Activated T-cell treated with anti-CD3 and anti-CD28 coated beads, Interleukin-2, amount 50 U/mL, for 72 hours (primary cell): ENCODE measurements at places on chromosomes 5 and 9. TPM values are rescaled to one million over a fixed set of nuclear protein-coding genes. Genes with fewer than 3 reads are reported as not detected.
A peak's percentile ranks its signal among the peaks of the same experiment; 100 is the strongest.

DNA sequence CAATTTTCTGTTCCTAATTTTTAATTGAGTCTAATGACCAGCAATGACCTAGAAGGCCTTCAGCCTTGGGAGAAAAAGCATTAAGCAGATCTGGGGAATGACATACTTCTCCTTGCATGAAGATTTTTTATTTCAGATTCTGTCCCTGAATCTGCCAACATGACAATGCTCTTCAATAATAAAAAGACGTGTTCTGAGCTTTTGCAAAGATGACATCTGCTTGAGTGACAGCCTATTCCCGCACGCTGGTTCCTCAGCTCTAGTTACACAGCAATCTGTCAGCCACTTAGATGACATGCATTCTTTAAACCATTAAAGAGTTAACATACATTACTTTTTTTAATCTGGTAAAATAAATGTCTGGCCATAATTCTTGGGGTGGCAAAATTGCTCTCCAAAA is 129.3 kb upstream of the CDH6 start:
- no peak overlapping the region for H3K4me3 ChIP-seq
- no peaks in the 10 kb centered on the region for H3K4me1 ChIP-seq
- no peaks in the 10 kb centered on the region for H3K36me3 ChIP-seq
- DNase-seq: no peak
- H3K27ac ChIP-seq: no peak overlapping the region

DNA sequence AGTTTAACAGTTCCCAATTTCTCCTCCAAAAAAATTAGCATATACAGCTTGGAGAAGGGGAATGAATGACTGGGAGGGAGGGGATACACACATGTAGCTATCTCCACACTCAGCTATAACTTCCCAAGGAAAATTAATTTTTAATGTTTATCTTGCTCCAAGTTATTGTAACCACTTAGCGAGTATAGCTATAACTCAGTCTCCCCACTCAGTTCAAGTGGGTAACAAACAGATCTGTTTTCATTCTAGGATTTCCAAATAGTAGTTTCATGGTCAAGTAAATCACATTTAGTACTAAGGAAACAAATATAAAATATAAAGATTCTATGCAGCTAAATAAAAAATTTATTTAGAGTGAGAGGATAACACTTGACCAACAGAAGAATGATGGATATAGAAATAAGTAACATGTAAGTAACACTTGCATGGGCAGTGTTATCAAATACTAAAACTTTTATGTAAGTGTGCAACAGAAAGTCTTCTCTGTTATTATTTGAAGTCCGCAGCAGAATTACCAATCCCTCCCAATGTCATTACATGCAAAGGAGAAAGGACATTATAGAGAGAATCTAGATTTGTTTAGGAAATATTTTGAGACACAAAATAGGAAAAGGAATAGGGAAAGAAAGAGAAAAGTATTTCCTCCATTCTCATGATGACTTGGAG is 10.2 kb upstream of the NFIB start:
- DNase-seq: no peak
- peaks cover 28% of the 10 kb centered on the region for H3K4me1 ChIP-seq
- H3K27me3 ChIP-seq: peaks cover 56% of the 10 kb centered on the region

DNA sequence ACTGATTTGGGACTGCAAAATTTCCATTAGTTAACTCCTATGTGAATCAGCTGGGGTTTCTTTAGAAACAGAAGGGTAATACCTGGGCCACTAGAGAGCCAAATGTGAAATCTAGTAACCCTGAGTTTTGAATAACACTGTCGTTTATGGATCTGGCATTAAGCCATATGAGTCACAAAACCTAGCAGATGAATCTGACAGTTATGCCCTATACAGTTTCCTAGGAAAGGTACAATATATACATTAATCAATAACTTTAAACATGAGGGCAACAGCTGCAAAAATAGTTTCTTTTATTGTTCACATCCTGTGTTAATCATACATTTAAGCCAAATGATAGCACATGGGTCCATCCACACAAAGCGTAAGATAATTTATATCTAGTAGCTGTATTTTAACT is 56.9 kb downstream of the PAM start:
- DNase-seq: no peak
- peaks cover 13% of the 10 kb centered on the region for H3K4me1 ChIP-seq
- H3K4me3 ChIP-seq: no peak overlapping the region
- no peaks in the 10 kb centered on the region for H3K27me3 ChIP-seq
- H3K36me3 ChIP-seq: no peaks in the 10 kb centered on the region

- no peaks in the 10 kb centered on the region for H3K36me3 ChIP-seq
- no peaks in the 10 kb centered on the region for H3K4me1 ChIP-seq
- peaks cover 58% of the 10 kb centered on the region for H3K27me3 ChIP-seq
- H3K4me3 ChIP-seq: no peak overlapping the region
- H3K27ac ChIP-seq: no peak overlapping the region
Observed at GRCh38 chr5:73365301-73365853, 83.2 kb downstream of the FOXD1 start.

- no peak overlapping the region for H3K4me3 ChIP-seq
- H3K27ac ChIP-seq: no peak overlapping the region
- DNase-seq: no peak
- no peaks in the 10 kb centered on the region for H3K4me1 ChIP-seq
- H3K36me3 ChIP-seq: no peaks in the 10 kb centered on the region
Observed at GRCh38 chr5:14185326-14186058, 42.4 kb downstream of the TRIO start.

Gene RASEF
- not detected for total RNA-seq

DNA sequence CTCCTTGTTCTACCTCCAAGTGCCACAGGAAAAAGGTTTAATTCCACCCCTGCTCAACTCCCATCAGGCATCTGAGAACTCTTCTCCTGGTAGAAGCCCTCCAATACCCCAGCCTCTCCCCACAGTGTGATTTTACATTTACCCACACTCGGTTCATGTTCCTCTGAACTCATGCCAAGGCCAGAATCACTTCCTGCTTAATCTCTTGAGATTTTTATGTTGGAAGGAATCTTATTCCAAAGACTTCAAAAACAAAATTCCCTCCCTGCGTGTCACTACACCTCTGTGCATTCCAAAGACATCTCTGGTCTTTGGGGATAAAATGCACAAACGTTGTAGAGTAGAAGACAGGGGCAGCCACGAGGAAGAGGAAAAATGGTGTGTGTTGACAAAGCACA is 186.8 kb downstream of the ACTL7B start:
- H3K4me1 ChIP-seq: no peaks in the 10 kb centered on the region
- H3K4me3 ChIP-seq: no peak overlapping the region
- no peak for DNase-seq
- H3K27ac ChIP-seq: no peak overlapping the region
- H3K36me3 ChIP-seq: no peaks in the 10 kb centered on the region

DNA sequence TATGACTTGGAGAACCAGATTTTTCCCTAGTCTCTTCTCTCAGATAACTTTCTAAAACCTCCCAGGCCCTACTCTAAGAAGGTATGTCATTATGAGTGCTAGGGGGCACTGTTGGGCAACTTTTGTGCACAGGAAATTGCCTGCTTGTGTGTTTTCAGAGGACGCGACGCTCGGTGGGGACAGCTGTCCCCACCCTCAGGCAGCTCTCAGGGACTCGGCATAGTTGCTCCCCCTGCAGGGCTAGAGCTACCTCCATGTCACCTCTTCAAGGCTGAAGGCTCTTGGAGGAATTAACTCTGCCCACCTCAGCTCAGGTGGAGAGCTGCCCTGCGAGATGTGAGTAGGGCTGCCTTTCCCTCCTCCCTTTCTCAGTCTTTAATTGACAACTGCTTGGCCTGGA is 10.2 kb upstream of the TIFAB start:
- H3K27ac ChIP-seq: no peak overlapping the region
- peaks cover 7% of the 10 kb centered on the region for H3K4me1 ChIP-seq
- DNase-seq: peak; percentile 64
- H3K4me3 ChIP-seq: no peak overlapping the region

DNA sequence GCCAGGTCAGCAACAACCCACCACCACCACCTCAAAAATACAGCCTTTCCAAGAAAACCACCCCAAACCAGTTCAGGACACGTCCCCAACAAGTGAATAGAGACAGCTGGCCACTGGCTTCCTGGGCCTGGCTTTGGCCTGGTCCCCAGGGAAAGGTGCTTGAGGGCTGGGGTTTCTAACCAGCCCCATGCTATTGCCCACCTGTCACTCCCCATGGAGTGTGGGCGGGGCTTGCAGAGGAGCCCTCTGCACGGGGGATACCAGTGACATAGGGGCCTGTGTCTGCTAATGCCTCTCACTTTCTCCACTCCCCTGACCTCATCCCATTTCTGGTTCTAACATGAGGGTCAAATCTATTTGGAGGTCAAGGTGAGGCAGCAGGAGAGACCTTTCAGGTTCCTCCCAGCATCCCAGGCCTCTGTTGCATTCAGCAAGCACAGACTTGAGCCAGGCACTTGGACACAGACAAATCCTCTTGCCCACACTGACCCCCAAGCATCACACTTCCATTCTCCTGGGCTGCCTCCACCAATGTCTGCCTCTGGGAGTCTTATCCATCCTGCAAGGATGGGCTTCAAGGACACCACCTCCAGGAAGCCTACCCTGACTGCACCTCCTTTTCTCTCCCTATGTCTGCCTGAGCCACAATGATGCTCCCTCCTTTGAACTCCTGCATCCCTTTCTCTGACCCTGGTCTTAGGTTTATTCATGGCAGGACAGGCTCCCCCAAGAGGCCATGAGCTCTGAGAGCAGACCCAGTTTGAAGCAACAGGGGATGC is 16.1 kb upstream of the TTLL11 start:
- H3K4me1 ChIP-seq: no peaks in the 10 kb centered on the region
- peaks cover under 1% of the 10 kb centered on the region for H3K36me3 ChIP-seq
- H3K4me3 ChIP-seq: no peak overlapping the region
- no peak for DNase-seq
